Amygdala (tissue), 56 donors: ENCODE measurements at places on chromosomes 2 and 18.

- DNase-seq: no peak
Measured at GRCh38 chr2:70242552-70242951, 5.9 kb downstream of the TIA1 start.

DNA sequence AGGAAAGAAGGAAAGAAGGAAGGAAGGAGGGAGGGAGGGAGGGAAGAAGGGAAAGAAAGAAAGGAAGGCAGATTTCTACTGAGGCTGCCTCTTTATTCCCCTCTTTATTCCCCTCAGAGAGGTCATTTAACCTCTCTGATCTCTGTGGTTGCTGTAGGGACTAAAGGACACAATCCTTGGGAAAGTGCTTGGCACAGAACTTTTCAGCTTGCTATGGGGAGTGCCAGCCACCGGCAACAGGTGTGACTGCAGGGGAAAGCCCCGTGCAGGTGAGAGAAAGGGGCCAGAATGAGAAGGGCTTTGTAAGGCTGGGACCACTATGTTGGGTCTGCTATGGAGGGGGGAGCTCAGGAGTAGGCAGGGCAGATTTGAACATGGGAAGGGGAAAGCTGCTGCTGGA lies 27.7 kb upstream of the STEAP3 start:
- no peak for DNase-seq

- no peak for DNase-seq
Measured at GRCh38 chr2:193154076-193154475, 959.3 kb upstream of the TMEFF2 start.

DNA sequence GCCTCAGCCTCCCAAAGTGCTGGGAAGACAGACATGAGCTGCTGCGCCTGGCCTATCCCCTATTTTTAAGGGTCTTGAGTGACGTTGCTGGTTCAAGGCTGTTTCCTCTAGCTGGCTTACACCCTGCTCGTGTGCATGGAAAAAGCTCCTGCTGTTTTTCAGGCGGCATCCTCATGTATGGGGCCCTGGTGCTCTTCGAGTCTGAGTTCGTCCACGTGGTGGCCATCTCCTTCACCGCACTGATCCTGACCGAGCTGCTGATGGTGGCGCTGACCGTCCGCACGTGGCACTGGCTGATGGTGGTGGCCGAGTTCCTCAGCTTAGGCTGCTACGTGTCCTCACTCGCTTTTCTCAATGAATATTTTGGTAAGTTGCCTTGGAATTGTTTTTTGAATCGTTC lies 22.0 kb upstream of the NFATC1 start:
- DNase-seq: no peak

DNA sequence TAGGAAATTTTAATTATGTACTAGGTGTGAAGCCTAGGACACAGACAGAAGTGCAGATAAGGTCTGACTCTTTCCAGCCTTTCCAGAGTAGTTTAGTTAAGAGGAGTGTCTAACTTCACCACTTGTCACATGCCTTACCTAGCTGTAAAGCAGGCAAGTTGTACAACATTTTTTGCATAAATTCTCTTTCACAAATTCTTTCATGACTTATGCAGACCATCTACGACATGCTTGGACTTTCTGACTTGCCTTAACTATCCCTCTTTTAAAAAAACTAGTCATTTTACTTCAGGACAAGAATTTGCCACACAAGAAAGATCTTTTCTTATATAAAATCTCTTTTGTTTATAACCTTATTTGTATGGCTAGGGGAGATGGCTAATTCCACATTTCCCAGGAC lies 1273.6 kb upstream of the SLC39A10 start:
- no peak for DNase-seq

- DNase-seq: no peak
Measured at GRCh38 chr2:175871331-175872004, 130.6 kb downstream of the LNPK start.
